Ascending aorta (tissue), 2 donors: ENCODE measurements at places on chromosomes 4 and X. TPM values are rescaled to one million over a fixed set of nuclear protein-coding genes. Genes with fewer than 3 reads are reported as not detected.

The SPOCK3 gene
- not detected for total RNA-seq

The ZFX gene
- total RNA-seq = 23.4 TPM

GRCh38 chr4:76780781-76781697, 116.9 kb downstream of the SOWAHB start:
- H3K4me3 ChIP-seq = no peak overlapping the region
- H3K27ac ChIP-seq = no peak overlapping the region

GRCh38 chrX:10079231-10079630, 77.5 kb upstream of the CLCN4 start:
- no peak for DNase-seq
- H3K36me3 ChIP-seq = no peaks in the 10 kb centered on the region
- no peaks in the 10 kb centered on the region for H3K4me1 ChIP-seq
- no peaks in the 10 kb centered on the region for H3K27me3 ChIP-seq
- no peak overlapping the region for H3K27ac ChIP-seq
- H3K4me3 ChIP-seq = no peak overlapping the region

DNA sequence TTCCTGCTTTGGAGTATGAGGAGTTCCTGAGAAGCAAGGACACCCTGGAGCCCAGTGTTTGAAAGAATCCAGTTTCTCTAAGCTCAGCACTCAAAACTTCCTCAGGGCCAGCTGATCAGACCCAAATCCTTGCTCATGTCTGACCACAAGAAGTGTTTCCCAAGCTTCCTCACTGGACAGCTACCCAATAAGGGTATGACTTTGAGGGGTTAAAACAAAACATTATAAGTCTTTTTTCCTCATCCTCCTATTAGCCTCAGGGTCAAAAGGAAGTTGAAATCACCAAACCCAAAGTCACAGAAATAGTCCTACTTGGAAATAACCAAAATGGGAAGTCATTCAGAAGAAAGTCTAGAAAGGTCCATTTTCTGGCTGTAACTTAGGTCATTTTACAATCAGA, 13.7 kb downstream of the ZBTB33 start:
- DNase-seq = no peak
- no peaks in the 10 kb centered on the region for H3K27me3 ChIP-seq
- H3K27ac ChIP-seq = no peak overlapping the region
- no peak overlapping the region for H3K4me3 ChIP-seq

DNA sequence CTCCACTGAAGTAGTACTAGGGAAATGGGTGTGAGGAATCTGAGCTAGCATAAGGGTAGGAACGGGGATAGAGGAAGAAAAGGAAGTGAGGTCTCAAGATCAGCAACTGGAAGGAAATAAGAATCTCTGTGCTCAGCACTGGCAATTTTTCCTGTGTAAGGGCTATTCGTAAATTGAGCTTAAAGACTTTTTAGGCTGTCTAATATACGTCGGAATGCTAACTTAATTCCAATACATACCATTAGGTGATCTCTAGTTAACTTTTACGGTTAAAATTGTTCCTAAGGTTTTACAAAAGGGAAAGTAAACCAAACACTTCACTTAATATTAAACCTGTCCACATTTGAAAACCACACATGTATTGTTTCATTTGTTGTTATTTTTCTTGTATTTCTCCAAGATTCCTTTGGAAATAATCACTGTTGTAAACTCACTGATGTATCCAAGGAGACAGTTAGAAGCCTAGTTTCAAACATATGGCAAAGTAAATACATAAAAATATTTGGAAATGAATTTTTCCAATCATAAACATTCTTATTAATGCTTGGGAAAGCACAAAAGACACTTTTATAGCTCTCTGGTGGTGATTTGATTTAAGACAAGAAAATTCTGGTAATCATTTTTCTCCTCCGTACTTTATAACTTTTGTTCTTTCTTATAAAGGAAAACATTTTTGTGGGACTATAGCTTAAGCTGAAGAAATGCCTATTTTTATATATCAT, 28.1 kb upstream of the HPGDS start:
- H3K4me1 ChIP-seq = no peaks in the 10 kb centered on the region
- no peak overlapping the region for H3K4me3 ChIP-seq
- H3K27me3 ChIP-seq = no peaks in the 10 kb centered on the region
- H3K36me3 ChIP-seq = no peaks in the 10 kb centered on the region
- no peak overlapping the region for H3K27ac ChIP-seq
- no peak for DNase-seq
